ENCODE measurements at places on chromosomes 16 and 17.

- DNase-seq = no peak
These were observed 11.4 kb upstream of the CCL2 start for GRCh38 chr17:34243364-34244320.

DNA sequence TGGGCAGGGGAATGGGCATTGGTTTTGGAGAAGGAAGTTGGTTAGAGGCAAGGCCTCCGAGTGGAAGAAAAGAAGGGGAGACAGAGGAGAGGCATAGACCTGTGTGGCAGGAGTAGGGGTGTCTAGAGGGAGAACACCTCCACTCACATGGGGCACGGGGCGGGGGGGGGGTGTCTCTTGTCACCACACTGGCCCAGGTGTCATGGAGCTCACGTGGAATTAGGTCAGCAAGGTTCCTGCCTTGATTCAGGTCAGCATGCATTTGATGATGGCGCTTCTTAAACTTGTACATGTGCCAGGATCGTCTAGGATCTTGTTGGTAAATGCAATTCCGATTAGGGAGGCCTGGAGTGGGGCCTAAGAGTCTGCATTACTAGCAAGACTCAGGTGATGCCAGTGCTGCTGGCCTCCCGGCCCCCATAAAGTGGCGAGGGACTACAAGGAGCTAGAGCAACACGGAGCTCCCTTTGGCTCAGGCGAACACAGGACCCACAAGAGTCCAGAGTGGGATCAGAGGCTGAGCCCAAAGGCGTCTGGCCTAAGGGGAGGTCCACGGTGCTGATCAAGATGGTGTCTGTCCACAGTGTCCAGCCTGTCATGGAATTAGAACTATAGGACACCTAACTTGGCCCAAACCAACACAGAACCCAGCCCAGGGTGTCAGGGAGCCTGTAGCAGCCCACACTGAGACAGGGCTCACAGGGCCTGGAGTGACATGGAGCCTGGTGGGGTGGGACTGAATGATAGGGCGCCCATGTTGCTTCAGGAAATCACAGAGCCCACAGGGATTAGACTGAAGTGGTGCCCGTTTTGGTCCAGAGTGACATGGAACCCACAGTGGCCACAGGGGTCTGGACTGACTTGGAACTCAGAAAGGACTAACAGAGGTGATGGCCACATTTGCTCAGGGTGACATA is 16.7 kb downstream of the EPOP start:
- DNase-seq = no peak

- DNase-seq = peak; percentile 59
These were observed 648.5 kb upstream of the RBFOX1 start for GRCh38 chr16:6684076-6684673.

DNA sequence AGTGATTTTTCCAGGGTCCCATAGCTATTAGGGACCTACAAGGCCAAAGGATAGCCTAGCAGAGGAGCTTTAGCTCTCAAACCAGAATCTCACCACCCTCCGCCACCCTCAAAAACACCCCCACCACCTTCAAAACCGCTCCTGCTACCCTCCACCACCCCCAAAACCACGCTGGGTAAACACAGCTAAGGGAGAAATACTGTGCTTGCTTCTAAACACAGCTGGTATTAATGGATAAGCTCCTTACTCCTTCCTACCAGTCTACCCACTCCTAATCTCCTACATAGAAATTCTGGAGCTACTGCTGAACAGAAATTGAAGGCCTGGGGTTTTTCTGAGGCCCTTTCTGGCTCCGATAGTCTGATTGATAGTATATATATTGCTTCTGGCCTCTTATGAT is 2.2 kb upstream of the LPCAT2 start:
- no peak for DNase-seq

DNA sequence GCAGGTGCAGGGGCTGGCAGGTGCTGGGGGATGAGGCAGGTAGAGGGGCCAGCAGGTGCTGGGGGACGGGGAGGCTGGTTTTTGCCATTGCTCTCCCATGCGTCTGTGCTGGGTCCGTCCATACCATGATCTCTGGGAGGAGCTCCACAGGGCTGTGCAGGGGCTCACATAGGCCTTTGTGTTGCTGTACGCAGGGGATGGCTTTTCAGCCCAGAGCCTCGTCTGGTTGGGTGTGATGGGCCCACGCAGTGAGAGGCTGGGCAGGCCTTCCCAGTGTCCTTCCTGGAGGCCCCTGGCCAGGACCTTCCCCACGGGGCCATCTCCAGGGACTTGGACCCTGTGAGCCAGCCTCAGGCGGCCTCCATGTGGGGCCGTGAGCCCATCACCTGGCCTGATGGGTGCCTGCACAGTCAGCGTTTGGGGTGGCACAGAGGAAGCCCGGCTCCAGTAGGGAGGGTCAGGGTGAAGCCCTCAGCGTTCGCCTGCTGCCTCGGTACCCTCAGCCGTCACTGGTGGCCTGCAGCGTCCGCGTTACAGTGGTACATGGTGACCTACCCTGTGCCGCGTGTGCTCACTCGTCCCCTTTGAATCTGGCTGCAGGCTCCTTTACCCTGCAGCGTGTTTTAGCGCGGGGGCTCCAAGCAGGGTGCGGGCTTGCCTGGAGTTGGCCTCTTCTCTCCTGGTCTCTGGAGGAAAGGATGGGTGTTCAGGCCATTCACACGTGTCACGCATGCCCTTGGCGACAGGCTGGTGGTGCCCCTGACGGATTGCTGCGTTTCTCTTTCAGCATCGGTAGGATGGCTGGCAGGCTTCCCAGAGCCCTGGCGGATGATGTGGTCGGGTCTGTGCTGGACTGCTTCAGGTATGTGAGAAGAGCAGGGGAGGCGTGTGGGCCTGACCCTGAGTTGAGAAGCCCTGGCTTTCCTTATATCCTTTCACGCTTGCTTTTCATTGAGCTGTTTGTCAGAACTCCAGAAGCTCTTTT is 30.6 kb downstream of the ZNF750 start:
- DNase-seq = no peak

DNA sequence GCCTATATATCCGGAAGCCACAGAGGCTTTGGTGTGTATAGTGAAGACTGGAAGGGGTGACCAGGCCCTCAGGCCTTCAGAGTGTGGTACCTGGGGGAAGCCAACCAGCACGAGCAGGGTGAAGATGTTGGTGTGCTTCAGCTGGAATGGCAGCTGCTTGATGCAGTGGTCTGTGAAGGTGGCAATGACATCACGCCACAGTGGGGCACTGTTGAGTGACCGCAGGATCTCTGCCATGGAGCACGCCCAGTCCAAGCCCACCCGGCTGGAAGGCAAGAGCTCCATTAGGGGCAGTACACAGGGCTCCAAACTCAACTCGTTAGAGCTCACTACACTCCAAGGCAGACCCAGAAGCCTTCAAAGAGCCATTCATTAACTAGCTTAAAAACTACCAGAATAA is 68.5 kb upstream of the ATP2A3 start:
- DNase-seq = peak; percentile 17

DNA sequence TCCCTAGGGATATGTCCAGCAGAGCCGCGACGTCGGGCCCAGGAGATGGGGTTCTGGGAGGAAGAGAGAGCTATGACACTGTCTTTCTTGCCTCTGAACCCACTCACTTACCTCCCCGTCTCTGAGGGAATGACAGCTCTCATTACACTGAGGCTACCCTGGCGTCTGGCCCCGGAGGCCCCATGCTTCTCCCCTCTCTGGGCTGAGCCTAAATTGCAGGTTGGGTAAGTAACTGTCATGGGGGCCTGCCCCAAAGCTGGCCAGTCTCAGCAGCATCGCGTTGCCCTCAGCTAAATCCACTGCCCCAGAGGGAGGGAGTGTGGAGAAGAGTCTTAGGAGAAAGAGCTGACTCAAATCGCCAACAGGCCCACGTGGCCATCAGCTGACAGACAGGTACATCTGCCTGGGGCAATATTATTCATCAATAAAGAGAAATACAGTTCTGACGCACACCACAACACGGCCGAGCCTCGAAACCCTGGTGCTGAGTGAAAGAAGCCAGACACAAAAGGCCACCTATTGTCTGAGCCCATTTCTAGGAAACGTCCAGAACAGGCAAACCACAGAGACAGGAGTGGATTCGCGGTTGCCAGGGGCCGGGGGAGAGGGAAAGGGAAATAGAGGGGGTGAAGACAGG is 156.4 kb downstream of the C16orf95 start:
- peak; percentile 57 for DNase-seq

GRCh38 chr16:6114691-6115090 is 1017.1 kb upstream of the EEF2KMT start:
- no peak for DNase-seq

DNA sequence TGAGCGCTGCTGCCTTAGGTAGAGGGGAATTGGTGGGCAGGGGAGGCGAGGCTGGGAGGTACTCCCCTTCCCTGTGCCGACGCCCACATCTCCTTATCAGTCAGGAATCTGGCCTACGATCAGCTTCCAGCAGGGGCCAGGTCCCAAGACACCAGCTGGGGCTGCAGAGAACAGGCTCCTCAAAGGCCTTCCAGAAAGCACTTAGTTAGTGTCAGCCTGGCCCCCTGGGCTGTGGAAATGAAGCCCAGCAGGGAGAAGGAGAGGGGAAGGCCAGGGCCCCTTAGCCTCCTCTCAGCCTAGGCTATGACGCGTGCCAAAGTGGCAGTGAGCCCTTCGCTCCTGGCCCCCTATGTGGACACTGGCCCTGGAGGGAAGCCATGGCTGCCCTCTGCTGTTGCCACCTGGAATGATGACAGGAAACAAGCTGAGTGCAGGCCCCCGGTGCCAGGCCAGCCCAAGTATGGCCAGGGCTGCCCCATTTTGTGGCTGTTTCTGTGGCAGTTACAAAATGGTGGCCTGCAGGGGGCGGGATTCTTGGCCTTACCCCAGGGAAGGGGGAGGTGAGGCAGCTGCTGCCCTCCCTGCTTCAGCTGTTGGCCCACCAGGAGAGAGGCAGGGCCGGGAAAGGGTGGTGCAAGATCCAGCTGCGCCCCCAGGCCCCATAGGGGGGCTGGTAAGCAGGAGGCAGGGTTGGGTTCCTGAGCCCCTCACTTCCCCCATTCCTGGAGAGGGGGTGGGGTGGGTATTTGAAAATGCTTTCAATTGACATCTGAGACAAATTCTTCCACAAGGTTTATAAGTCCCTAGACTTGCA is 11.3 kb downstream of the TBX4 start:
- DNase-seq = peak; percentile 71

DNA sequence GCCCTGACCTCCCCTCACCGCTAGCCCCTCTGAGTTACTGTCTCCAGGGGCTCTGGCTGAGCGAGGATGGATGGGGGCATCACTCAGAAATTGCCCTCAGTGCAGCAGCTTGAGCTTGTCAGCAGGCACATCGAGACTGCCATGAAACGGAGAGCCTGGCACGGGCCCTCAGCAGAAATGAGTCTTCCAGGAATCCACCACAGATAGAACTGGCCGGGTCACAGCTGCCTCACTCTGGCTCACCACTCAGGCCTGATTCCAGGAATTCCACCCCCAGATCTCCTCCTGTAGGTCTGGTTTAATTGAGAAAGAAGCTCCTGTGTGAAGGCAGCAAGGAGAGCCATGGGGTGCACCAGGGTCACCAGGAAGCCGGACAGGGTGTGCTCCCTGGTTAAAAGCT is 85.5 kb downstream of the GSG1L start:
- no peak for DNase-seq

DNA sequence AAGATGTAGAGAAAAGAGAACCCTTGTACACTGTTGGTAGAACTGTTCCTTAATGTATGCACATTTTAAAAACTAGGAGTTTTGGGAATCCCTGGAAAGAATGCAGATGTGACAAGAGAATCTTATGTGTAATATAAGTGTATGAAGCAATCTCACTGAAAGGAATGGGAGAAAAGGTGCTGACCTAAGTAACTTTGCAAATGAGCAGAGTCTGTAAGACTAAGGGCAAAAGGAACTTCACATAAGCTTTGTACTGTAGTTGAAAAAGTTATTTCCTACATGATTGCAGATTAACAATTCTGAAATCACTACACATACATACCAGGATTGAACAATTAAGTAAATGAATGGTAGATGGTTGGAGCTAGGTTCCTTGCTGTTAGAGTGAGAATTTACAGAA is 22.3 kb downstream of the CBLN1 start:
- no peak for DNase-seq

- no peak for DNase-seq
These were observed 8.2 kb upstream of the SMTNL2 start for GRCh38 chr17:4576161-4576558.

- no peak for DNase-seq
These were observed 15.0 kb downstream of the TOP2A start for GRCh38 chr17:40402668-40403067.

- DNase-seq = peak; percentile 45
These were observed at the start of gene TMEM98 for GRCh38 chr17:32927724-32928585. TSS of gene TMEM98 (plus strand) at chr17:32928153. CDS start at chr17:32931529, 3,376 bp downstream.

DNA sequence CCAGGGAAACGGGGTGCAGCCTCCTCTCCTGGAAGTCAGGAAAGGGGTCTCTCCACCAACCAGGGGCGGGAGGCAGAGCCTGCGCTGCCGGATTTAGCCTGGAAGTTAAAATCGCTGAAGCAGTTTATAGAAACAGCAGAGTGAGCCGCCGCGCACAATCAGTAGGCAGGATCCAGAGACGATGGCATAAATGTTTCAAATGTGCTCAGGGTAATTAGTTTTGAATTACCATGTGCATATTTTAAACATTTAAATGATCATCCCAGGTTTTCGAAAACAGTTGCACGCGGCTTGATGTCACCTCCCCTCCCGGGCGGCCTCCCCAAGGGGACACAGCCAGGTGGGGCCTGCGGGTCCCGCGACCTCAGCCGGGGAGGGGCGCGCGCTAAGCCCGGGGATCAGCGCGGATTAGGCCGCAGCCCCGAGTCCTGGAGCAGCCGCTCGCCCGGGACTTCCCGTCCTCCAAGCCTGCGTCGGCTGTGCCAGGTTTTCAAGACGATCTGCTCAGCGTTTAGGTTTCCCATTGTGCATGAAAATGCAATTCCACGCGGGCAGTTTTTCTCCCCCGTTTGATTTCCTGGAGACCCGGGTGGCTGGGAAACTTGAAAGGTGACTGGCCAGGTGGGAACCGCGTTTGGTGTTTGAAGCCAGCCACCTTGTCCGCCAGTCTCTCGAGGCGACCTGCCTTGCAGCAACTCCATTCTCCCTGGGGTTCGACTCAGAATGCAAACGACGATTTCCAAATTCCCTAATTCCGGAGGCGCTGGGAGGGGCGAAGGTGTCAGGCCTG is 78.3 kb downstream of the RPA1 start:
- DNase-seq = peak; percentile 70

DNA sequence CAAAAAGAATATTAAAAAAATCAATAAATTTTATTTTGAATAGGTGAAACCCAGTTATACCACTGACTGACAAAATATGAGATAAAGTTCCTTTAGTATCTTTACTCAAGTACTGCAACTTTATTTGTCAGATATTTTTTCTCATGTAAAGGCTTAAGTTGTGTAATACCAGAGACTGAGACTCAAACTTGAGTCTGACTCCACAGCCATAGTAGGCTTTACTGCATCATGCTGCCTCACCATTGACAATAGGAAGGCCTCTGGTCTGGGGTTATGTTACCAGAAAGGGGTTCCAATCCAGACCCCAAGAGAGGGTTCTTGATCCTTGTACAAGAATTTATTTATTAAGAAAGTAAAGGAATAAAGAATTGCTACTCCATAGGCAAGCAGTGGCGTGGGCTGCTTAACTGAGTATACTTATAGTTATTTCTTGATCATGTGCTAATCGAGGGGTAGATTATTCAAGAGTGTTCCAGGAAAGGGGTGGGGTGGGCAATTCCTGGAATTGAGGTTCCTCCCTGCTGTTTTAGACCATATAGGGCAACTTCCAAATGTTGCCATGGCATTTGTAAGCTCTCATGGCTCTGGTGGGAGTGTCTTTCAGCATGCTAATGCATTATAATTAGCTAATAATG is 187.4 kb upstream of the WSB1 start:
- no peak for DNase-seq

GRCh38 chr16:48381201-48381600 is 4.0 kb downstream of the SIAH1 start:
- no peak for DNase-seq
